Hematopoietic multipotent progenitor cell treated with erythropoietin and hydrocortisone succinate and interleukin-3 and kit ligand, for 4 days (in vitro differentiated cells): ENCODE measurements at places on chromosomes 2 and 18.

DNA sequence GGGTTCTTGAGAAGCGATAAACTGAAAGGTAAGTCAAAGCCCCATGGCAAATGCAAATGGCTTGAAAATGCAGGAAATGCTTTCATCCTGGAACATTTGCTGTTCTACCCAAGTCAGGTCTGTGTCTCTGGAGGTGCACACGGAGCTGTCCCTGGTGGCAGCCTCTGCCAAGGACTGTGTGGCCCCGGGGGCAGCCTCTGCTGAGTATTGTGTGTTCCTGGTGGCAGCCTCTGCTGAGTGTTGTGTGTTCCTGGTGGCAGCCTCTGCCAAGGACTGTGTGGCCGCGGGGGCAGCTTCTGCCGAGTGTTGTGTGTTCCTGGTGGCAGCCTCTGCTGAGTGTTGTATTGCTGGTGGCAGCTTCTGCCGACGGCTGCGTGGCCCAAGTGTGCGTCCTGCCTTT is 135.6 kb upstream of the ALKAL2 start:
- DNase-seq = peak; percentile 31

DNA sequence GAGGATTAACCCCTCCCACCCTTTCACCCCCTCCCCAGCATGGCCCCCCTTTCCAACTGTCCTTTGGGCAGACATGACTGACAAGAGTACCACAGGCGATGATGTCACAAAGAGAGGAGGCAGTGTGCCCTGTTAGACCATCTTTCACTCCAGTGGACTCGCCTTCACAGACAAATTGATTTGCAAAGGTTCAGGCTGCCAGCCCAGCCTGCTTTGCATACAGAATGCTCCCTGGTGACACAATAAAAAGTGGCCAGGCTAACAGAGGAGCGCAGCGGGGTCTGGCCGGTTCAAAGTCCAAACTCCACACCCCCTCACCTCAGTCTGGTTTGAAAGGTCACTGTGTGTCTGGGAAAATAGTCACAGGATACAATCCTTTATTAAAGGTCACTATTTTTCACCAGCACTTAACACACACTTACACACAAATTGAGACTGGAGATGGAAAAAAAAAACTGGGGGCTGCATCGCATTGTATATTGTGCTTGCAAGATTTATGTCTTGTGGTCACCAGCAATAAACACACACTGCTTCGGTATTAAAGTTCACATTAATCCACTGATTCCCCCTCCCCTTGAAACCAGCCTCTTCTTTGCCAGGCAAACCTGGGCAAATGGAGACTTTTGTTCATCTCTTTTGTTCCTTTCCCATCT is 236.9 kb downstream of the BCL11A start:
- no peak for DNase-seq

DNA sequence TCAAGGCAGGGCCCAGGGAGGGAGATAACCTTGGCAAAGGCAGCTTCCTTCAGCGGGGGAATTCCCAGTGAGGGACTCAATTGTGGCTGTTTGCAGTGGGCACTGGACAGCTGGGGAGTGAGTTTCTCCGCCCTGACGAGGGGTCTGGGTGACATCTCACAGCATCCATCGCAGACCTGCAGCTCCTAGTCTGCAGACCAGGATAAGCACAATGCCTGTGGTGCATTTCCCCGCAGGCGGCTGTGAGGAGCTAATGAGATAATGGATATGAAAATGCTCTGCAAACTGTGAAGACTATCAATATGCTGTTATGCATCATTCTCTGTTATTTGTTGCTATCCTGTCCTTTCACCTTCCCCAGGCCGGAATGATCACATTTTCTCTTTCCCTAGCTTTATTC is 30.0 kb upstream of the CYP1B1 start:
- peak; percentile 57 for DNase-seq

- no peak for DNase-seq
These were observed 91.2 kb downstream of the SMAD7 start for GRCh38 chr18:48859311-48860268.

DNA sequence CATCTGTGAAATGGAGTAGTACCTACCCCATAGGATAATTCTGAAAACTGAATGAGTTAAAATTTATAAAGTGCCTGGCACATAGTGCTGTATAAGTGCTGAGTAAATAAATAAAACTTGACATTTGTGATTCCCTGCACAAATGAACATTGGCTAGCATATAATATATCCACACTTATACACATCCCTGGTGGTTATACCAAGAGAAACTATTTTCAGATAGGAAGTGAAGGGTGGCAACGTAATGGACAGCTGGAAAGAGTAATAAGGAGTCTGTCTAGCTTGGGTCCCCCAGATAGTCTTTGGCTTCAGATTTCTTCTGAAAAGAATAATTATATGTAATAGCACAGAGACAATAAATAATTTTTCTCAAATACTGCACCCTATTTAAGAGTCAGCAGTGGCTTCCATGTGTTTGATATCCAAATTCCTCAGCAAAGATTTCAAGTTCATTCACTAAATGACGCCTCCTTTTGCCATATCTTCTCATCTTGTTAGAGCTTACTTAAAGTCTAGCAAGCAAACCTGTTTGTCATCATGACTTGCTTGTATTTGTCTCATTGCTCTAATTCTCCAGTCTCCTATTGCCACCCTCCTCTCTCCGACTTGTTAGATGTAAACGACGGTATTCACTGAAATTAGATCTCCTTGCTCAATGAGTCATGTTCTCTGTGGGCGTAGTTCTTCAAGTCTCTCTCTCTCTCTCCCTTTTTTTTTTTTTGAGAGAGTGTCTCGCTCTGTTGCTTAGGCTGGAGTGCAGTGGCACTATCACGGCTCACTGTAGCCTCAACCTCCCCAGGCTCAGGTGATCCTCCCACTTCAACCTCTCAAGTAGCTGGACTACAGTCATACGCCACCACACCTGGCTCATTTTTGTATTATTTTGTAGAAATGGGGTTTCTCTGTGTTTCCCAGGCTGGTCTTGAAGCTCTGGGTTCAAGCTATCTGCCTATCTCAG is 8.7 kb upstream of the ADGRF3 start:
- DNase-seq = peak; percentile 67

DNA sequence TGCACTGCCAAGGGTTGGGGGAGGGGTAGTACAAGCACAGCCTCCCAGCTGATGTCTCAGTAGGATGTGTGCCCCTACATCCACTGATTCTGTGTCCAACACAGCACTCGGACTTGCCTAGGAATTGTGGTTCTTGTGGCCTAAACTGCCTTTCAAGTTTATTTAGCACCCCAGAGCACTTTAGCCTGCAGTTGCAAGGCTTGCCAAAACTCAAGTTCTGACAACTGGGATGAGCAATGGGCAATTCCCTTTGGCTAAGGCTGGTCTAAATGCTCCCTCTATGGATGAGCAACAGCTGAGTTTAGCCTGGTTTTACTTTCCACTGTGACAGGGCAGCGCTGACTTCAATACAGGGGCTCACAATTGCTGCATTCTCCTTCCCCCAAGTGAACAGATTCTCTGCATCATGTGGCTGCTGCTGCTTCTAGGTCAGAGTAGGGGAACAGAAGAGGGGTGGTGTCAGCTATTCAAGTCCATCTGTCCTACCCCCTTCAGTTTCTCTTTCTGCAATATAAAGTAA is 471.5 kb downstream of the PIK3C3 start:
- DNase-seq = no peak

DNA sequence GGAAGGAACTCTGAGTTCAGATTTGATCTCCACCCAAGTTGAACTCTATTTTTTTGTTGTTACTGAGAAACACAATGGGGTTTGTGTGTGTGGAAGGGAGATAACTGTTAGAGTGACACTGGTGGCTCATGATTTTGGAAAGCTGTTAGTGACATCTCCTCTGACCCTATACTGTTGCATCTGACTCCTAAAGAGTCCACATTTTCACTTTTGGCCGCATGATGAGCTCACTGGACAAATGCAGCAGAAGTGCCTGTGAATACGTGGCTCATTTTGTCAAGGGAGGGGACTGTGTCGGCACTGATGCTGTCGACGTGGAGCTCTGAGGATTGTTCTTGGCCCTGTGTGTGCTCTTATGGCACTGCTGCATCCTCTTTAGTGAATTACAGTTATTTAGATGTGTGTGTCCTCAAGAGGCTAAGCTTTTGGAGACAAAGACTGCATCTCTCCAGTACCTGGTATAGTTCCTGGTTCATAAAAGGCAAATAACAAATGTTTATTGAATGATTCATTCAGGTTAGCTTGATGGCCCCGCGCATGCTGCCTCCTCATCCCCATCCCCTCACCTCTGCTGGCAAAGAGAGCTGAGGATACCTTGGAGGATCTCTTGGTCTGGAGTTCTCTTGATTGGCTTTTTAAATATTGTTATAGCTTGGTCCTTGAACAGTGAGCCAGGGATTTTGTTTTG is 135.4 kb downstream of the PHLPP1 start:
- peak; percentile 81 for DNase-seq

- DNase-seq = no peak
These were observed 390.2 kb upstream of the NXPH2 start for GRCh38 chr2:139170406-139170805.

- DNase-seq = no peak
These were observed 35.8 kb upstream of the ARHGAP25 start for GRCh38 chr2:68698567-68699377.

GRCh38 chr18:62876828-62877227 is 161.5 kb downstream of the PHLPP1 start:
- DNase-seq = no peak

- peak; percentile 84 for DNase-seq
These were observed 36.2 kb downstream of the EIF2AK3 start for GRCh38 chr2:88590998-88591613.

DNA sequence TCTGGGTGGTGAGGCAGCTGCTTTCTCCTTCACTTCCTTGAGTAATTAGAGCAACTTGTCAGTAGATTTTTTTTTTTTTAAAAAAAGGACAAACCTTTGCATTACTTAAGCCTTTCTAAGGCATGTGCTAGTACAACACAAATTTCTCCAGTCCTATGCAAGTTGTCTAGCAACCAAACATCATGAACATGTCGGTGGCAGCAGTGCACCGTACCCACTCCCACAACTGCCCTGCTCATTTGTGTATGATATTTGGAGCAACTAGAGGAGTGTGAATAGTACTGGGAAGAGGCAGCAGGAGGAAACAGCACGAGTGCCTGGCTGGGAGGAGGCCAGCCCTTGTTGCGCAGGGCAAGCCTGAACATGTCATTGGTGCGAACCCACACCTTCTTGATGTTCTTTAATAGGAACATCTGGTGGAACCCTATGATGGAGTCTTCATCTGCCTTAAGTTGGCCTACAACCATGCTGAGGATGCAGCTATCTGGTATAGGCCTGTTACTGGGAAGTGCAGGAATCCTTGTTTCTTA is 238.3 kb downstream of the TDRD15 start:
- no peak for DNase-seq

DNA sequence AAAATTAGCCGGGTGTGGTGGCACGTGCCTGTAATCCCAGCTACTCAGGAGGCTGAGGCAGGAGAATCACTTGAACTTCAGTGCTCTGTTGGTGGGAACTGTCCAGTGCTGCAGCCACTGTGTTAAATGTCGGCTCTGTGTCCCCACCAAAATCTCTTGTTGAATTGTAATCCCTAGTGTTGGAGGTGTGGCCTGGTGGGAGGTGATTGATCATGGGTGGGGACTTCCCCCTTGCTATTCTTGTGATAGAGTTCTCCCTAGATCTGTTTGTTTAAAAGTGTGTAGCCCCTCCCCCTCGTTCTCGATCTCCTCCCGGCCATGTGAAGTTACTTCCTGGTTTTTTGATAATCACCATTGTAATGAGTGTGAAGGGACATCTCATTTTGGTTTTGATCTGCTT is 9.8 kb upstream of the RPL31 start:
- peak; percentile 55 for DNase-seq
